Activated naive CD4-positive, alpha-beta T cell (primary cell): ENCODE measurements at places on chromosomes 3 and 15.

- DNase-seq = no peak
Observed at GRCh38 chr15:45307230-45307924, 55.3 kb downstream of the SLC28A2 start.

DNA sequence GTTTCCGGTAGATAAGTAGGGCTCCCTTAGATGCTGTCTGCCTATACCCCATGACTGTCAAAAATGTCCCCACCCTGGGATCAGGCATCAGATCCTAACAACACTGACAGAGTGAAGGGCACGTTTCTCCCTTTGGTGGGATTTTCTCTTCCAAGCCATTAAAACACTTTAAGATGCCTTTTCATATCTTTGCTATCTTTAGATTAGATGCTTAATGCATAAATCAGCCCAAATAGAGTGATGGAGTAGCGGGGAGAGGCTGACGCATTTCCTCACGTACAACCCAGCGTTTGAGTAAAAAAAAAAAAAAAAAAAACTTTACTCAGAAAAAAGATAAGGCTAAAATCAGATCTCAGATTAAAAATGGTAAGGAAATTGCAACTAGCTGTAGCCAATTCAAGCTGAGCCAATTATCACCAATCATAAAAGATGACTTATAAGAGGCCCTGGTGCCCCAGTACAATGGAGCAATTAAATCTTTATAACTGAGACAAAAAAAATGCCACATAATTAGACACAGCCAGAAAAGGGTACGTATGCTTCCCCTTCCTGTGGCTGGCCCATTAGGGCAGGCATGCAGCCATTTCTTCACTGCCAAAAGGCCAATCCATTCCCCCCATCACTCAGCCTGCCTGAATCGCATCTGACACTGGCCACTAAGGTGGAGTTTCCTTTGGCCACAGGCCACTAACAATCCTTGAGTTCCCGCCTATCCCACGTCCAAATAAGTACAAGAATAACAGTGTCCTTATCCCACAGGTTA is 45.0 kb downstream of the RFTN1 start:
- no peak for DNase-seq

GRCh38 chr3:190721330-190721729 is 141.2 kb downstream of the GMNC start:
- DNase-seq = no peak

DNA sequence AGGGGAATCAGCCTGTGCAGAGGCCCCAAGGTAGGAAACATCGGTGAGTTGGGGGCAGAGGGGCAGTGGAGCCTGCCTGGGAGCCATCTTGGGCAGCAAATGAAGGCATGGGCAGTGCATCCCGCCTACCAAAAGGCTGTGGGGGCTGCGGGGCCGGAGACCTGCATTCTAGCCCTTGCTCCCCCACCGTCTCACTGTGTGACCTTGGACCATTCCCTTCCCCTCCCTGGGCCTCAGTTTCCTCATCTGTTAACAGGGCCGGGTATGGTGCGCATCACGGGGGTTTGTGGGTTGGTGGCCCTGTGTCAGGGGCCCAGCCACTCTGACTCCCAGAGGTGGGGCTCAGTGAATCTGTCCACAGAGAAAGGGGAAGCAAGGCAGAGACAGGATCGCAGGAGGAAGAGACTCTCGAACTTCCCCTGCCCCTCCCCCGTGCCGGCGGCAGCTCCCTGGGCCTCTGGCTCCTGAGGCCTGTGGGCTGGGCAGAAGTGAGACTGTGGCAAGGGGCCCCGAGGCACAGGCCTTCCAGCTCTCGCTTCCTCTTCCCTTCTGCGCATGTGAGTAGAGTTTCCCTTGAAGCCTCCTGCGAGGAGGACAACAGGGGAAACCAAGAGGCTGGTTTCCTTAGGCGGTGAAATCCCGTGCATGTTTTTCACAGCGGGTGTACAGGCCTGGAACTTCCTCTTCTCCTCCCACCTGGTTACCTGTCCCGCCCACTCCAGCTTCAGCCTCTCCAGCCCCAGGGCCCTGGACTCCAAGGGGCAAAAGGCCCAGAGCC is 42.9 kb downstream of the IDH2 start:
- peak; percentile 16 for DNase-seq

GRCh38 chr3:144523396-144523795 is 551.8 kb downstream of the DIPK2A start:
- DNase-seq = no peak

- DNase-seq = no peak
Observed at GRCh38 chr3:10268930-10269329, 20.7 kb downstream of the TATDN2 start.
